Cardiac muscle cell (in vitro differentiated cells and primary cell): ENCODE measurements at places on chromosomes 6 and 20. TPM values are rescaled to one million over a fixed set of nuclear protein-coding genes. Genes with fewer than 3 reads are reported as not detected.

- peak; percentile 46 for DNase-seq
Observed at GRCh38 chr6:105994591-105995390, 91.3 kb upstream of the PRDM1 start.

SIM1 gene
- polyA plus RNA-seq: not detected in 2 replicates

STX11 gene
- 0.20 and 1.6 TPM in 2 replicates for polyA plus RNA-seq

FRK gene
- polyA plus RNA-seq: 0.45 and 1.0 TPM in 2 replicates

GRCh38 chr6:83707829-83708545, 914 bp downstream of the SNAP91 start:
- peak; percentile 1 for DNase-seq

- DNase-seq: peak; percentile 83
Observed at GRCh38 chr20:35600993-35601973, 14.3 kb upstream of the SPAG4 start.

DNA sequence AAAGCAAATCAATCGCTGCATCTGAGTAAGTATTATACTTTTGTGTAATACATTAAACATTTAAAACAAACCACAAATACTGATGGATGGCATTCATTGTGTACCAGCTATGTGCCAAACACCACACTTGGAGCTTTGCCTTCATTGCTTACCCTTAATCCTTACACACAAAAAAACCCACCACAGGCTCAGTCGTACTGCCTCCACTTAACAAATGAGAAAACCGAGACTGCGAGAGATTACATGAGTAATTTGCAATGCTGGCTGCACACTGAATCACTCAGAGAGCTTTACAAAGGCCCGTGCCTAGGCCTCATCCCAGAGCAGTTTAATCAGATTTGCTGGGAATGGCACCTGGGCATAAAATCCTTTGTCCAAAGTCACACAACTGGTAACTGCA, 130.5 kb downstream of the EDN1 start:
- no peak for DNase-seq

DNA sequence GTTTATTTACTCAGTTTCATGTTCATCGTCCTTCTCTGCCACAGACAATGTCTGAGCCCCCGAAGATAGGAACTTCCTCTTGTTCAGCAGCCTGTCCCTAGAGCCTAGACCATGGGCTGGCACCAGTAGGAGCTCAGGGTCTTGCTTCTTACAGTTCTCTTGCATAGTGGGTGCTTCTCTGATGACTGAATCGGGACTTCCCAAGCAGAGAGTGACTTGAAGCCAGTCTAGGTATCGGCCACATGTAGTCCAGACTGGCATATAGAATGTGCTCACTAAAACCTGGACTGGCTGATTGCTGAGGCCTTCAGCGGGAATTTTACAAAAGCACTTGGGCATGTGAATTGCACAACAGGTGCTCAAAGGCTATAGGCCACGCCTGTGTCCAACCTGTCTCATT, 52.0 kb downstream of the PRDM1 start:
- no peak for DNase-seq

GRCh38 chr6:31110825-31111582, 1.4 kb downstream of the C6orf15 start:
- no peak for DNase-seq

SLC52A3 gene
- not detected in 2 replicates for polyA plus RNA-seq

- DNase-seq: peak; percentile 3
Observed at GRCh38 chr6:19549109-19549508, 288.1 kb upstream of the ID4 start.

GRCh38 chr6:31476515-31477139, 21.3 kb upstream of the MICB start:
- DNase-seq: no peak

PSMG4 gene
- polyA plus RNA-seq: 32.6 and 44.0 TPM in 2 replicates

GRCh38 chr20:53084408-53084997, 112.3 kb downstream of the TSHZ2 start:
- no peak for DNase-seq

GRCh38 chr6:16731478-16732051, 29.7 kb downstream of the ATXN1 start:
- DNase-seq: no peak

- no peak for DNase-seq
Observed at GRCh38 chr6:145924600-145924999, 39.6 kb downstream of the SHPRH start.

PCSK2 gene
- 0.66 TPM in 1 of 2 replicates, not detected in the other for polyA plus RNA-seq

TNF gene
- 0.14 TPM in 1 of 2 replicates, not detected in the other for polyA plus RNA-seq

MATN4 gene
- not detected in 2 replicates for polyA plus RNA-seq

- DNase-seq: no peak
Observed at GRCh38 chr6:144423167-144423566, 138.0 kb downstream of the UTRN start.

GRCh38 chr6:24194978-24195700, 69.1 kb downstream of the NRSN1 start:
- DNase-seq: no peak

CD83 gene
- 4.5 and 4.7 TPM in 2 replicates for polyA plus RNA-seq

TTK gene
- polyA plus RNA-seq: 3.7 and 27.7 TPM in 2 replicates

GRCh38 chr6:7468382-7469081, 72.9 kb upstream of the DSP start:
- peak; percentile 84 for DNase-seq

PMEPA1 gene
- polyA plus RNA-seq: 10.5 and 10.9 TPM in 2 replicates

RIPOR2 gene
- 2.2 and 4.4 TPM in 2 replicates for polyA plus RNA-seq

DNA sequence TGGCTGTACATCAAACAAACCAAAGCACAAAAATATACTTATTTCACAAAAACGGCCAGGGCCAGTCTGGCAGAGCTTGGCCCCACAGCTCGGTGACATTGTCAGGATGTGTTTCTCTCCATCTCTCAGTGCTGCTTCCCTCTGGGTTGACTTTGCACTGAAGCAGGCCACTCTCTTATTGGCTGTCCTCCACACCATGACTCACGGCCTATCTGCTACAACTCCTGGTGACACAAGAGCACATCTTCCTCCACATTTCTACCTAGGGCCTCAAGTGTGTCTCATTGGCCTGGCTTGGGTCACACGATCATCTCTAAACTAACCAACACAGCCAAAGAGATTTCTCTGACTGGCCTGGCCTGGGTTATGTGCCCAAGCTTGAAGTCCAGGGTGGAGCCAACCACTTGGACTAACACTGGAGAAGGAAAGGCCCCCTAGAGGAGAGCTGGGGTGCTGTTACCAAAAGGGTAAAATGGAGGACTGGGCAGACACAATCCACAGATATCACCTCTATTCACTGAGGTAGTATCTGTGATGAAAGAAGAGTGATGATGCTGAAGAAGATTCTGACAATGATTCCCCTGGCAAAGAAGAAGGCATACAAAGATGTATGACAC, 159.8 kb upstream of the TSHZ2 start:
- no peak for DNase-seq

SAYSD1 gene
- 9.9 and 12.4 TPM in 2 replicates for polyA plus RNA-seq

PRKN gene
- 11.7 and 14.5 TPM in 2 replicates for polyA plus RNA-seq

DNA sequence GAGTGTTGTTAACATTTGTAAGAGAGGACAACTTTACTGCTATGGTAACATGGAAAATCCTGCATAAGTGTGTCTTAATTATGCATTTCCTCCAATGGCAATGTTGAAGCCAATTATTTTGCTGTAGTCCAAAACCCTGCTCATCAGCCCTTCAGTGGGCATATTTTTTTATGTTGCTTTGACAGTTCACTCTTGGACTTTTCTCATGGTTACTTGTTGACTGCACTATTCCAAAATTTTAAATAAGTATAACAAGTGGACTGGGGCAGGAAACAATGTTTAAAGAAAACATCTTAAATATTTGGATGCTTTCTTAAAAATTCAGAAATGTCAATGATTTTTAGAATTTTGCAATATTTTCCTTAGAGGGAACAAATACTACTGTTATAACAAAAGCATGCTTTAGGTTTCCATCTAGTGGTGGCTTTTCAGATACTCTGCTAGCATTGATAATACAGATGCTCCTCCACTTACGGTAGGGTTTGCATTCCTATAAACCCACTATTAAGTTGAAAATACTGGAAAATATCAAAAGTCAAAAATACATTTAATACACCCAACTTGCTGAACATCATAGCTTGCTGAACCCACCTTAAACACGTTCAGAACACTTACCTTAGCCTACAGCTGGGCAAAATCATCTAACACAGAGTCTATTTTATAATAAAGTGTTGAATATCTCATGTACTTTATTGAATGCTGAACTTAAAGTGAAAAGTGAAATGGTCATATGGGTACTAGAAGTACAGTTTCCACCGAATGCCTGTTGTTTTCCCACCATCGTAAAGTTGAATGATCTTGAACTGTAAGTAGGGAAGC, 86.4 kb downstream of the ADGRG6 start:
- DNase-seq: peak; percentile 78

DNA sequence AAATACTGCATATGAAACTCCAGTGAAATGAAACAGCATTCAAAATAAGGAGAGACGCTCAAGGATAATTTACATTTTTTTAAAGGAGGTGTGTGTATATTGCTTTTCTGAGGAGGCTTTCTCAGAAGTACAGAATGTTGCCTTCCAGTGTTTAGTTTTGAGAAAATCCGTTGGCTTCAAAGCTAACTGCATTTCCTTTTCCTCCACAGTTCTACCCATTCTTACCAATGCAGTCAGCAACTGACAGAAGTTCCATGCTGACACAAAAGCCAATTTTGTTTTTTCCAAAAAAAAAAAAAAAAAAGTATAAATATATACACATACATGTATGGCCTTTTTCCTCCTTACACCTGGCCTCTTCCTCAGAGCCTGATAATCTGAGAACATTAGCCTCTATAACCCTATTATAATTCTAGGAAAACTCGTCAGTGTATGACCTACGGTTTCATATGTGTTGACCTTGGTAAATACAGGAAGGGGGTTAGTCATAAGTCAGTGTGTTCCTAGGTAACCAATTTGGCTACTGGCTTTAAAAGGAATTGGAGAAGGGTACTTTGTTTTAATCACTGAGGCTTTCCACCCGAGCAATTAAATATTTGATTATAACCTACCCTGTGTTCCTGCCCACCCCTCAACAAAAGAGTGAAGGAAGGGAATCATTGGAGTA, 24.2 kb downstream of the MGME1 start:
- peak; percentile 16 for DNase-seq

DNA sequence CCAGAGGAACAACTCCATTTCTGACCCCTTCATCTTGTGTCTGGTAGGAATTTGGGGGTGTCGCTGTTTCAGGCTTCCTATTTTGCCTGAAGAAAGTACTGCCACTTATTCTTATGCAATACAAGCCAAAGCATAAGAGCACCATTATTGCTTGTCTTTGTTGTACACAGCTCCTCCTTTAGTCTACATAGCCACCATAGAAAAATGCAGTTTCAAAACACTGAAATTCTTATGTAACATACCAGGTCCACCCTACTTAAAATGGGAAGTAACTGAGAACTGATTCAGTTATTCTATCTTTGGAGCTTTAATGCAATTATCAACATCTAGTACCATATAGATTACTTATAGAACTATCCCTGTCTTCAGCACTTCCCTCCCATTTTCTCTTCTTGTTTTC, 255.5 kb downstream of the ARHGAP18 start:
- DNase-seq: no peak

DNA sequence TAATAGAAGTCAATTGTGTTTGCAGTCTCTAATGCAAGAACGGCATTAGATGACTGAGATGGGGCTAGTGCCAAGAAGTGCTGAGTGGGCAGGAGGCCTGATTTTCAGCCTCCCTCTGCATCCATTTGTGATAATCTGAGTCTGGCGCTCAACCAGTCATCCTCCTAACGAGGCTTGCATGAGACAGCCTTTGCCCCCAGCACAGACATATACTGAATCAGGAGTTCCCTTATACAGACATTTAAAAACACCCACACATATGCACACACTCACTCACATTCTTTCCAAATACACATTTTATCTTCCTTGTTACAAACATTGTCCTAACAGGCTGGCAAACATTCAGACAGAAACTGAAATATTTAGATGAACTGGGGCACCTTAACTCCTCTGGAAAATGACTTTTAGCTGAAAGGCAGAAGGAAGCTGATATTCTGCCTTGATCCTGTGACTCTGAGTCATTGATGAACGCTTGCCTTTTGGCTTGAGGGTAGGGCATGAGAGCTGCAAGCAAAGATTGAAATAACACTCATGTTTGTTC, 562.3 kb downstream of the DHX35 start:
- DNase-seq: no peak

DNA sequence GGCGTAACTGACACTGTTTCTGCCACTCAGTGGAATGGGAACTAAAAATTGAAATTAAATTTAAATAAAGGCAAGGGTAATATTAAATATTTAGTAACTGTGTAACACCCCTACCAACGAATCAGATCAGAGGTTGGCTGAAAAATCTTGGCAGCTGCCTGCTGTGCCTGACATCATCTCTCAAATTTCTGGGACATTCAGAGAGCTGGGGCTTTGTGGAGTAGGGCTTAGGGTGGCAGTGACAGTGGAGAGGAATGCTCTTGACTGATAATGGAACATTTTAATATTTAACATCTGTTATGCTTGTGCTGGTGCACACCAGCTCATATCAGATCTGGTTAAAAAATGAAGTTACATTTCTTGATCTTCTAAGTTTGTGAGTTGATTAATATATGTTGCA, 62.2 kb downstream of the RFPL4B start:
- DNase-seq: no peak

- no peak for DNase-seq
Observed at GRCh38 chr6:2434116-2434515, 188.7 kb upstream of the GMDS start.

DNA sequence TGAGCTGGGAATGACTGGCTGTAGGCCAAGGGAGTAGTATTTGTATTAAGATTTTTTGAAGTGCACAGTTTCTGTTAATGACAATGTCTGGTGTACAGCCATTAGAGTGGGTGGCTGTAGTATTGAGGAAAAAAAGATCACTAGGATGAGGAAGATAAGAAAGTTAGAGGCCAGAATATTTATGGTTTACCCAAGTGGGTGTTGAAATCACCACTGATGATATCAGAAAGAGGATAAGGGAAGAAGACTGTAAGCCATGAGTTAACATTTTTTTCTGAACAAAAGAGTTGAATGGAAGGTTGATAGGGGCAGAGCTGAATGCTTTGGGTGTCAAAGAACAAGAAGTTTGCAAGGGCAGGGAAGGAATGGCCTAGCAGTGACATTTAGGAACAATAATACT, 104.7 kb downstream of the PRDM13 start:
- DNase-seq: no peak

BPIFB2 gene
- not detected in 2 replicates for polyA plus RNA-seq

DNA sequence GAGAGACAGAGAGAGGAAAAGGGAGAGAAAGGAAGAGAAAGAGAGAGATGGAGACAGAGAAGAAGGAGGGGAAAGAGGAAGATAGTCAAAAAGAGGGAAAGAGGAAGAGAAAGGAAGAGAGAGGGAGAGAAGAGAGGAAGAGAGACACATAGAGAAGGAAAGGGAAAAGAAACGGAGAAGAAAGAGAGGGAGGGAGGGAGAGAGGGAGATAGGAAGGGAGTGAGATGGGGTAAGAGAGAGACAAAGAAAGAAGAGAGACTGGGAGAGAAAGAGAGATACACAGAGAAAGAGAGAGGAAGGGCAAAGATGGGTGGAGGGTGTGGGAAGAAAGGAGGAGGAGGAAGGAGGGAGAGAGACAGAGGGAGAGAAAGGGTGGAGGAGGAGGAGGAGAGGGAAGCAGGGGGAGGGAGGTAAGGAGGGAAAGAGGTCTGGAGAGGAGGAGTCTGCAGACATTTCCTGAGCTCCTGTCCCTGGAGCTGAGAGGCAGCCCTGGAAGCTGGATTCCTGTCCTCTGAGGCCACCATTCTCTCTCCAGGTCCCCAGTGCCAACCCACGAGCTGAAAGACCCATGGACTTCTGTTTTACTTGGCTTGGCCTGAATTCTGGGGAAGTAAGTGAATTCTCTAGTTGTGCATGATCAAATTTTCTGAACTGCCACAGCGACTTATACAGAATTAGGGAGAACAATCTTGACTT, 9.9 kb downstream of the FOXF2 start:
- DNase-seq: no peak

GRCh38 chr6:158531566-158531965, 28.3 kb upstream of the TMEM181 start:
- no peak for DNase-seq

HUS1B gene
- polyA plus RNA-seq: 0.51 TPM in 1 of 2 replicates, not detected in the other
